PC-9 (cell line): ENCODE measurements at places on chromosomes 11 and 22.

DNA sequence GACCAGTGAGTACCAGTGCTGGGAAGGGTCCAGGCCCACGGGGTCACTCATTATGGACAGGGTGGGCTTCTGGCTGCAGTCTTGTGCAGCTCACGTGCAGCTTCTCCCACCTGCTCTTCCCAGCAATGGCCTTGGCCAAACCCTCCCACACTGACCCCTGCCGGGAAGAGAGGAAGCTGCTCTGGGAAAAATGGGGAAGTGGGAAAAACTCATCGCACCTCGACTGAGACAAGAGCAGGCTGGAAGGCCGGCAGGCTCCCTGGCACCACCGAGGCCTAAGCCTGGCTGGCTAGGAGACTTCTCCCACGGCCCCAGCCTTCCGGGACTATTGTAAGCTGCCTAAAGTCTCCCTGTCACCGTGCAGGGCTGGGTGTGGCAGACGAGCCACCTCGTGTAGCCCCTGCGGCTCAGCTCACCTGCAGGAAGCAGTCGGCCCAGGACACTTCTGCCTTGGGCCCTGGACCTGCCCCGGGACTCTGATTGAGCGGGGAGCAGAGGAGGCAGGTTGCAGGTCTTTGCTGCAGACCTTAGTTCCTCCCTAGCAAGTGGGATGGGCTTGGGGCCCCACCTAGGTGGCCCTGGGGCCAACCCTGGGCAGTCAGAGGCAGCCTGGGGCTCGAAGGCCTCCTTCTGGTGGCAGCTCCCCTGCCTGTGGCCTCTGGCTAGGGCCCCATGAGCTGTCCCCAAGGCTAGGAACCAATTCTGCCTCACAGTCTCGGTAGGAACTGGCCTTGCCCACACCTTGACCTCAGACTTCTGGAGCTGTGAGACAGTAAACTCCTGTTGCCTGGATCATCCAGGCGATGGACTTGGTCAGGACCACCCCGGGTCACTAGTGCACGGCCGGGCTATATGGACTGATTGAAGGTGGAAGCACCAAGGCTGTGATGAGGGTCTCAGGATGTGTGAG is 23.1 kb downstream of the MRGPRG start:
- H3K4me3 ChIP-seq = no peak overlapping the region
- no peak overlapping the region for H3K27ac ChIP-seq
- no peaks in the 10 kb centered on the region for H3K36me3 ChIP-seq
- DNase-seq = no peak

- no peaks in the 10 kb centered on the region for H3K27me3 ChIP-seq
- peaks cover 23% of the 10 kb centered on the region for H3K4me1 ChIP-seq
- H3K27ac ChIP-seq = no peak overlapping the region
- H3K36me3 ChIP-seq = no peaks in the 10 kb centered on the region
- peak; percentile 73 for DNase-seq
These were observed 120.1 kb upstream of the OR9Q1 start for GRCh38 chr11:57903441-57904123.

- peaks cover 40% of the 10 kb centered on the region for H3K36me3 ChIP-seq
- peaks cover 84% of the 10 kb centered on the region for H3K4me1 ChIP-seq
- peak overlapping the region; percentile 81 for H3K27ac ChIP-seq
- H3K27me3 ChIP-seq = no peaks in the 10 kb centered on the region
These were observed 14.2 kb downstream of the DTX4 start for GRCh38 chr11:59186130-59186594.

DNA sequence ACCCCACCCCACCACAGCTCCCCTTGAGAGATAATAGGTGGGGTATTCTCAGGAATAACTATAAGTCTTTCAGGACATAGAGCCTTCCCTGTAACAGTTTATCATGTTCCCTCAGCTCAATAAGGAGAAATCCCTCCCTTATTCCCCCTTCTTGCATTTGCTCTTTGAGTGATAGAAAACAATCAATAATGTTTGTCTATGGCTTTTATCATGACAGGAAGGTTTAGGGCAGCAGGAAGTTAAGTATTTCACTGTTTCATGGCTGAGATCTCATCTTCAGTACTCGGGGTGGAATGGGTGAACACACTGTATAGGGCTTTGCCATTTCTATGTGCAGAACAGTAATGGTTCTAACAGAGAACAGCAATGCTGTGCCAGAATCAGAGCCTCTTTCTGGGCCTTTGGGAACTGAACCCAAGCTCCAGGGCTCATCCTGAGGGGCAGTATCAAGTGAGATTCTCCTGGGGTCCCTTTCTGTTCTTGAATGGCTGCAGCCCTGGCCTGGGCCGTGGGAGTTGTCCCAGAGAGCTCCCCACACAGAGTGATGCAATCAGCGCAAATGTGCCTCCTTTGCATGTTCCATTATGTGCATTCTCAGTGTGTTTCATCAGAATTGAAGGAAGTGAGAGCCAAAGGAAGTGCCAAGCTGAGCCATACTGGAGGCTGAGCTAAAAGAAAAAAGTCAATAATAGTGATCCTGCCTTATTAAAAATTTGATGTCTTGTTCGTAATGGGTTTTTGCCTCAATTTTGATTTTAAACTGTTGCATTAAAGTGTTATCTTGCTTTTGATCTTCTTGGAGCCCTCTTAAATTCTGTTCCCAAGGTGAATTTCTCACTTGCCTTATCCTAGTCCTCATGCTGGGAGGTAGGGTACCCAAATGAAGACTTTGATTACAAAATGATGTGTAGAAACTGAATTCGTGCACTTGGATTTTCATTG is 2.9 kb upstream of the CYP2R1 start:
- no peak overlapping the region for H3K4me3 ChIP-seq
- H3K27ac ChIP-seq = no peak overlapping the region
- peaks cover 7% of the 10 kb centered on the region for H3K4me1 ChIP-seq
- no peaks in the 10 kb centered on the region for H3K36me3 ChIP-seq
- DNase-seq = no peak

DNA sequence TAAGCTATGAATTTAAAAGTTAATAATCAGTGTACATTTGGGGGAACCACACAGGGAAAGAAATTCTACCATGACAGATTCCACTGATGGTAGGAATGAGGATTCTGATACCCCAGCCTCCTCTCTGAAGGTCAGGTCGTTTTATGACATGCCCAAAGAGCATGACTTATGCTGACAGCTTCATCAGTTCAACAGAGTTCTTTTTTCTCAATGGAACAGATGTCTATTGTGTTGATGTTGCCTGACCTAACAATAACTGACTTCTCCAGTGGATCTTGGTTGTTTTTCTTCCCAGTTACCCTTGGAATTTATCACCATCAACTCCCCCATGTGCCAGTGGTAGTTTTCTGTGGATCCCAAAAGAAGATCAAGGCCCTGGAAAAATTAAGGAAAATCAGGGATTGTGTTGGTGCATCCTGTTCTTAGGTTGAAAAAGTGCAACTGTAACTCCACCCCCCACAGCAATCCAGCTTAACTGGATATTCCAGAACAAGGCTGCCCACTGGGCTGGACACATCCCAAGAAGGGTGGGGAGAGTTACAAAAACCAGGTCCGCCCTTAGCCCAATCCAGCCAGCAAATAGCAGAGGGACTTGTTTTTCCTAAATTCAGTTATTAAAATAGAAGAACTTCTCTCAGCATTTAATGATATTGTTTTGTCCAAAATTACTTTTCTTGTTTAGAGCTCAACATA is 31.5 kb upstream of the CAT start:
- H3K27ac ChIP-seq = peak overlapping the region; percentile 4; the same call in 1 of the 2 replicates
- no peaks in the 10 kb centered on the region for H3K27me3 ChIP-seq
- H3K4me1 ChIP-seq = peaks cover 15% of the 10 kb centered on the region

GRCh38 chr11:62435846-62436660 is 17.2 kb downstream of the SCGB1A1 start:
- H3K27me3 ChIP-seq = no peaks in the 10 kb centered on the region
- no peaks in the 10 kb centered on the region for H3K36me3 ChIP-seq
- H3K4me1 ChIP-seq = no peaks in the 10 kb centered on the region
- no peak overlapping the region for H3K4me3 ChIP-seq

- DNase-seq = peak; percentile 55
- peaks cover 57% of the 10 kb centered on the region for H3K4me1 ChIP-seq
- 0 out of 2 replicates have a peak overlapping the region, but pooled peaks have one; percentile 17 for H3K27ac ChIP-seq
- H3K36me3 ChIP-seq = peaks cover 29% of the 10 kb centered on the region
These were observed 9.4 kb downstream of the EHD1 start for GRCh38 chr11:64868904-64869570.

- H3K4me1 ChIP-seq = no peaks in the 10 kb centered on the region
- H3K36me3 ChIP-seq = no peaks in the 10 kb centered on the region
- no peaks in the 10 kb centered on the region for H3K27me3 ChIP-seq
- peak; percentile 40 for DNase-seq
These were observed 58.7 kb upstream of the FAM181B start for GRCh38 chr11:82792319-82792718.

- H3K27me3 ChIP-seq = no peaks in the 10 kb centered on the region
- DNase-seq = no peak
- peaks cover 15% of the 10 kb centered on the region for H3K36me3 ChIP-seq
- H3K4me3 ChIP-seq = peak overlapping the region; percentile 86
- H3K27ac ChIP-seq = peak overlapping the region; percentile 76
These were observed 933 bp upstream of the DLAT start for GRCh38 chr11:112024178-112024772.

DNA sequence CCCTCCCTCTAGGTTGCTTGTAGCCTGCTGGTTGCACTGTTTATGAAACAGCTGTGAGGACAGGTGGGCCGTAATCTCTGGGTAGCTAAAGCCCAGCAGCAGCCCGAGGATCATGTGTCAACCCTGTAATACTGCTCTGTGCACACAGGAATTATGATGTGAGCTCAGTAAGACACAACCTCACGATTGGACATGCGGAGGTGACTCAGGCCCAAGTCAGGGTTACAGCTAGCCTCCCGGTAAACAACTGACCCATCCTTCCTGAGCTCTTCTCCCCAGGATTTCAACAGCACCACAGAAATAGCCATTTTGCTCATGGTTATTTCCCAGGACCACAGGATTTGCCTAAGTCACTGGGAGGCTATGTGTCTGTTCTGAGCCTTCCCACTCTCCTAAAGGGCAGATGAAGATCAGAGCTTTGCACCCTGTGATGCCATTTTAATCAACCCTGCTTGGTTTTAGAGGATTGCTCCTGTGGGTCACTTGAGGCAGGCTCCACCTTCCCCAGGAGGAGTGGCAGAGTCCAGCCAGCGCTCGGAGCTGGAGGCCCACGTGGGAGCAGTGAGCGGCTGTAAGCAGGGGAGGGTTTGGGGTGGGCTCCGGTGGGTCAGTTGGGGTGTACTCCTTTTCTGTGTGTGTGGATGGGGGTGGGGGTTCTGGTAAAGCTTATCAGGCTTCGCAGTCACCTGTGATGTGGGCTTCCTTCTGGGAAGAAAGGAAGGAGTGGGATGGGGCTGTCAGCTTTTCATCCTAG is at the start of gene AMPD3:
AMPD3 (plus strand) TSS at position 387 of the 754 bp plus-strand sequence. CDS start 6,256 bp downstream, outside the sequence.
- H3K4me1 ChIP-seq = peaks cover 54% of the 10 kb centered on the region
- peak within 1 kb of the TSS; percentile 57 for H3K4me3 ChIP-seq
- no peaks in the 10 kb centered on the region for H3K36me3 ChIP-seq
- no peaks in the 10 kb centered on the region for H3K27me3 ChIP-seq
- peak within 1 kb of the TSS; percentile 79 for H3K27ac ChIP-seq
- DNase-seq = peak; percentile 47

- no peaks in the 10 kb centered on the region for H3K27me3 ChIP-seq
- H3K4me3 ChIP-seq = no peak overlapping the region
- H3K36me3 ChIP-seq = no peaks in the 10 kb centered on the region
- H3K27ac ChIP-seq = no peak overlapping the region
- DNase-seq = no peak
- H3K4me1 ChIP-seq = peaks cover 11% of the 10 kb centered on the region; the same call in 1 of the 2 replicates
These were observed 4.3 kb upstream of the BCR start for GRCh38 chr22:23175817-23176644.

GRCh38 chr11:83545494-83546260 is 259.5 kb upstream of the CCDC90B start:
- no peaks in the 10 kb centered on the region for H3K4me1 ChIP-seq
- no peak for DNase-seq
- peaks cover 2% of the 10 kb centered on the region; the same call in 1 of the 2 replicates for H3K27me3 ChIP-seq
- no peak overlapping the region for H3K27ac ChIP-seq
- no peak overlapping the region for H3K4me3 ChIP-seq

- no peak overlapping the region for H3K4me3 ChIP-seq
- no peaks in the 10 kb centered on the region for H3K27me3 ChIP-seq
- no peaks in the 10 kb centered on the region for H3K4me1 ChIP-seq
- H3K27ac ChIP-seq = no peak overlapping the region
- peaks cover 7% of the 10 kb centered on the region; the same call in 1 of the 2 replicates for H3K36me3 ChIP-seq
These were observed 100.7 kb downstream of the DBX1 start for GRCh38 chr11:20059587-20060021.

DNA sequence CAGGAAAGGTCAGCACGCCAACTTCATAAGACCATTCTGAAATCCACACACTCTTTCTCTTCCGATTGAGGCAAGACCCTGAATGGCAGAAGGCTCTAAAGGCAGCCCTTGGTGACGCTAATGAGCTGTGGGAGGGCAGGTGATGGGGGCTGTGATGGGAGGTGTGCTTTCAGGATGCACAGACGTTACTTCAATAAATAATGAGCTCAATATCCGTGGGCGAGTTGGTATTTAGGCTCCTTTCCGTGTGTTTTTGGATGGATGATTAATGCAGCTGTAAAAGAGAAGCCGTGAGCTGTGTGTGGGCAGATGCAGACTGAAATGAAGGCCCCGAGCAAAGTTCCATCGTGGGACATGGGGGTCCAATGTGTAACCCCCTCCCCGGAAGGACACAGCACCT is 130.6 kb upstream of the CSNK2A3 start:
- no peaks in the 10 kb centered on the region for H3K4me1 ChIP-seq
- H3K4me3 ChIP-seq = no peak overlapping the region
- no peaks in the 10 kb centered on the region for H3K36me3 ChIP-seq
- H3K27me3 ChIP-seq = peaks cover 37% of the 10 kb centered on the region
- no peak overlapping the region for H3K27ac ChIP-seq

DNA sequence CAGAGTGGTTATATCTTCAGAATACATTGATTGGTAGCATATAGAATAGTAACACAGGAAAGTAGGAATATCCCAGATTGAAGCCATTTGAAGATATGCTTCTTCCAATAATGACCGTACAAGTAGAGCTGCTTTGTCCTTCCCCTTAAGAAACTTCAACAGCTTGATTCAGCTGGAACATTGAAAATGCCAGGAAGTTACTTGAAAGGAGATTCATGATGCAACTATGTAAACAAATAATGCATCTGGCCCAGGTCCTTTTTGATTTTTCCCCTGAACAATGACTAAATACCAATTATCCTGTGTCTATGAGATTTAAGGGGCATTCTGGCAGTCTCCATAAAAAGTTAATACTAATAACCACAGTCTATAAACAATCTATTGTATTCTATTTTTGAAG is 3.0 kb downstream of the DKK3 start:
- H3K27ac ChIP-seq = no peak overlapping the region
- no peak for DNase-seq
- no peak overlapping the region for H3K4me3 ChIP-seq
- 0 out of 2 replicates have a peak, but pooled peaks cover 9% of the 10 kb centered on the region for H3K27me3 ChIP-seq
- H3K36me3 ChIP-seq = no peaks in the 10 kb centered on the region

GRCh38 chr11:69374946-69375310 is 81.0 kb downstream of the MYEOV start:
- peaks cover 30% of the 10 kb centered on the region for H3K36me3 ChIP-seq
- 0 out of 2 replicates have a peak, but pooled peaks cover under 1% of the 10 kb centered on the region for H3K4me1 ChIP-seq
- DNase-seq = no peak
- 0 out of 2 replicates have a peak overlapping the region, but pooled peaks have one; percentile 3 for H3K27ac ChIP-seq

- H3K27ac ChIP-seq = peak within 1 kb of the TSS; percentile 62
- H3K4me1 ChIP-seq = peaks cover 41% of the 10 kb centered on the region
- H3K4me3 ChIP-seq = peak within 1 kb of the TSS; percentile 90
These were observed at the start of gene TMEM184B for GRCh38 chr22:38272373-38273134. TSS of gene TMEM184B (minus strand) at chr22:38273010. CDS start at chr22:38247961, 25,049 bp downstream.

- no peaks in the 10 kb centered on the region for H3K27me3 ChIP-seq
- peak overlapping the region; percentile 75 for H3K27ac ChIP-seq
These were observed 53.7 kb downstream of the UBASH3B start for GRCh38 chr11:122709039-122709760.

GRCh38 chr11:117128289-117128688 is 15.8 kb upstream of the PAFAH1B2 start:
- H3K27me3 ChIP-seq = no peaks in the 10 kb centered on the region
- no peaks in the 10 kb centered on the region for H3K36me3 ChIP-seq
- no peak overlapping the region for H3K4me3 ChIP-seq
- no peak for DNase-seq
